ENCODE measurements at places on chromosomes 12 and 14. TPM values are rescaled to one million over a fixed set of nuclear protein-coding genes. Genes with fewer than 3 reads are reported as not detected.

DNA sequence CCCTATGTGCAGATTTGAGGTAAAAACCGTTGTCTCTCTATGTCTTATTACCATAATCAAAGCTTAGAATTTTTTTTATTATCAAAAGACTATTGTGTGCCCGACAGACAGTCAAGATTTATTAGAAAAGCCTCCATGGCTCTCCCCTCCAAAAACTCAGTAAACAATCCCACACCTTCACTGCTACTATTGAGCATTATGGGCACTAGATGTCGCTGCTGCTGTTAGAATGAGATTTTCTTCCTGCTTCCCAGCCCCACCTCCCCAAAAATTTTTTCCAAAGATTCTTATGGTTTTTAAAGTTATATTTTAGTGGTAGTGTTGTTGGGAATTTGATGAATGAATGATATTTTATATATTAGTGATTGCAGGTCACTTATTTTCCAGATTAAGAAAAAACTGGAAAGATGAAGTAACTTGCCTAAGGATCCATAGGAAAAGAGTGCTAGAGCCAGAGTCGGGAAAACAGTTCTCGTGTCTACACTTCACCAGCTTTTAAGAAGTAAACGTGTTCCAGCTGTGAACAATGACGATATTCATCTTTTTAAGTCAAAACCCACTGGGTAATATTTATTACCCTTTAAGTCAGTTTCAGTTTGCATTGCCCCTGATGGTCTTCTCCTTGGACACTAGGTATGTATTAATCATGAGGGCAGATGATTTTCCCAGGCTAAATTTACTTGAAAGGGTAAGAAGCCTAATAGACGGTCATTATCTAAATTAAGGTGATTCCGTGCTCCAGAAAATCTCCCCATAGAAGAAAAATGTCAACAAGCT is 12.2 kb upstream of the FOXG1 start:
- DNase-seq: no peak

DNA sequence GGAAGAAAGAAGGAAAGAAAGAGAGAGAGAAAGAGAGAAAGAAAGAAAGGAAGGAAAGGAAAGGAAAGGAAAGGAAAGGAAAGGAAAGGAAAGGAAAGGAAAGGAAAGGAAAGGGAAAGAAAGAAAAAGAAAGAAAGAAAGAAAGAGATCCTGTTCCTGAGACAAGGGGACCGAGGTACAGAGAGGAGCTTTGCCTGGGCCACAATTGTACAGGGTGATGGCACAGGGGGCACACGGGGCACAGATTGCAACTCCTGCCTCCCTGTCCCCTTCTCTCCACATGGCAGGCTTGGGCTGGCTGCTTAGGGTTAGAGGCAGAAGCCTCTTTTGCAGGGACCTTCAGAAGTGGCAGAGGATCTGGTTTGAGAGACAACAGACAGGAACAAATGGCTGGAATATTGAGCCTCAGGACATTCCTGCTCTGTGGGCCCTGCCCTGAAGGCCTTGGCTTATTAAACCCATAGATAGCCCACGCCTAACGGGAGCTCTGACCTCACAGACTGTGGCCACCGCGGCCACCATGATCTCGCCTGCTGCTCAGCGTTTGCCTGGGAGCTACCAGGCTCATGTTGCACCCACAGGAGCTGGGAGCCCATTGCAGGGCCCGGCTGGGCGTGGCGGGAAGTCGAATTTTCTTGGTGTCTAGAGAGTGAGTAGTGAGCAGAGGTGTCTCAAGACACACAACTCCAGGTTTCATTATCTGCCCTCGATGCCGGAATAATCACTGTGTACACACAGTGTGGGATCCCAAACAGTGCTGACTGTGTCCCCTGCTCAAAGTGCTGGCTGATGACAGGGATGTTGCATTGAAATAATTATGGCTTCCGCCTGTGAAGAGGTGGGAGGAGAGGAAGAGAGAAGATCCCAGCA is 147.9 kb upstream of the NCOR2 start:
- DNase-seq: no peak

GRCh38 chr12:11658791-11659190 is 9.3 kb downstream of the ETV6 start:
- DNase-seq: no peak

Gene MRPL51
- 17.4 TPM for total RNA-seq

Gene A2M
- total RNA-seq: not detected

DNA sequence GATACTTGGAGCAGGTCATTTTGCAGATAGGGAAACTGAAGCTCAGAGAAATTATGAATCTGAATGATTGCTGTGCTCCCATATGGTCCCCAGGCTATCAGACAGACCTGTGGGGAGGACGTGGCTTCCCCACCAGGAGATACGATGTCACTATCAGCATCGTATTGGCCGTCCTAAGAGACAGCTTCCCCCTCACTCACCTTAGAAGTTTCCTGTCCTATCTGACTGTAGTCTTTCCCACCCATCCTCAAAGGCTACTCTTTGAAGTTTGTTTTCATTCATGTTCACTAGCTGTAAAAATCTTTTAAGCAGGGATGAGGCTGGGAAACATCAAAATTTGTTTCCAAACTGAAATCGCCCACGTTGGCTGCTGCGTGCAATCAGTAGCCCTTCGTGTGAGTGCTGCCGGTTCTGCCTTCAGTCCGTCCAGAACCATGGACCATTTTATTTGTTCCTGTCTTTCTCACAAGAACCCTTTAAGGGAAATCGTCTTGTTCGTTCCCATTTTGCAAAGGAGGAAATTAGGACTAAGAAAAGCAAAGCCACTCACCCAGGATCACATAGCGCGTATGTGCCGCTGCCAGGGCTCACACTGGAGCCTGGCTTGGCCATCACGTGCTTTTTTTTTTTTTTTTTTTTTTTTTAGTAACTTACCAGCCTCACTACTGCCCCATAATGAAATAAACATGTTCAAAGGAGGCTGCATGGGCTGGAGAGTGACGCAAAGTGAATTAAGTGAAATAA is 1.0 kb upstream of the KDM2B start:
- DNase-seq: no peak

All from CD8-positive, alpha-beta T cell (primary cell).